ENCODE measurements at places on chromosomes 1 and 21.

DNA sequence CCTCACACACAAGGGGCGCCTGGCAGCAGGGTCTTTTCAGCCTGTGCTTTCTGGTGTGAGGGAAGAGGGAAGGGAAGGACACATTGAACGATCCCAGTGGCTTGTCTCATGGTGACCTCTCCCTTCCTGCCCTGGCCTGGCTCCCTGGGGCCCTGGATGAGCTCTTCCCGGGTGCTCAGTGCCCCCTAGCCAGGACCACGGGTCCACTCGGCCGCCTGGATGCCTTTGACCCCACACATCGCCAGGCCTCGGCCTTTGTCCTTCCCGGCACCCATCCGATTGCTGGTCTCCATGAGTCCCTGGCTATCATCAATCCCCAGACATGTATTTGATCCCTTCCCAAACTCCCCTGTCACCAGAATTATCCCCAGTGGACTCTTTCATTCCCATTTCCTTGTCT, 6.0 kb upstream of the TFF3 start:
- DNase-seq = no peak

DNA sequence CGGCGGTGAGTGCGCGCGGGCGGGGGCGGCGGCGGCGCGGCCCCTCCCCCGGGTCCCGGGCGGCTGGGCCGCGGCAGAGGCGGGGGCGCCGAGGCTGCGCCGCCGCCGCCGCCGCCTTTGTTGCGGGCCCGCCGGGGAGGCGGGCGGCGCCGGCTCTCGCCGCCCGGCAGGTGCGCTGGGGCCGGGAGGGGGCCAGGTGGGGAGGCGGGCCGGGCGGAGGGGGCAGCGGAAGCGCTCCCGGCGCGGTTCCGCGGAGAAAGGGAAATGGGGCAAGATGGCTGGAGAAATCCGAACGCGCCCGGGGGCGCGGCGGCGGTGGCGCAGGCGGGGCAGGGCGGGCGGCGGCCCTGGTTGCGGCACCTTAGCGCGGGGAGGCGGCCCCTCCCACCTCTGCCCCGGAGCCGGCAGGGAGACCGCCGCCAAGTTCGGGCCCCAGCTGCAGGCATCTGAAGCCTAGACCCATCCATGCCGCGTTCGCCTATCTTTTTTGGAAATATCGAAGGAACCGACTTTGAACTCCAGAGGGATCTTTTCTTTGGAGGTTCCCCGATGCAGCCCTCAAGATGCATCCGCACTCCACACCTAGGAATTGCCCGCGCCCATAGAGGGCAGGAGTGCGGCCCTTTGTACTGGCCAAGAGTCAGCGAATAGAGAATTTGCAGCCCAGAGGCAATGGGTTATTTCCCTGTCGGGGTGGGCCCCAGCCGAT, 479 bp downstream of the POGK start:
- peak; percentile 2 for DNase-seq

DNA sequence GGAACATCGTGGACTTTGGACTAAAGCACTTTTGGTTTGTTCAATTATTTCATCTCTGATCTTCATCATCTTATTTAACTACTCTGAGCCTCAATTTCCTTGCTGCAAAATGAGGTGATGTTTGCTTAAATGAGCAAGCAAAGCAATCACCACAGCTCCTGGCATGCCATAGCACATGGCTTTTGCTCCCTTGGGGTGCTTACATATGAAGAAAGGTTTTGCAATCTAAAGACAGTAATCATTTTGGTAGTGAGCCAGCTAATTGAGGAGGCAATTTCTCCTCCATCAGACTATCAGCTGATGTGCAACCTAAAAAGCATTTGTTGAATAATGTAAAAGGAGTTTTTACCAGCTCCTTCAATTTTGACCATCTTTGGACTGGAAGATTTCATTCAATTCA, 68.8 kb upstream of the KCNJ15 start:
- DNase-seq = no peak

DNA sequence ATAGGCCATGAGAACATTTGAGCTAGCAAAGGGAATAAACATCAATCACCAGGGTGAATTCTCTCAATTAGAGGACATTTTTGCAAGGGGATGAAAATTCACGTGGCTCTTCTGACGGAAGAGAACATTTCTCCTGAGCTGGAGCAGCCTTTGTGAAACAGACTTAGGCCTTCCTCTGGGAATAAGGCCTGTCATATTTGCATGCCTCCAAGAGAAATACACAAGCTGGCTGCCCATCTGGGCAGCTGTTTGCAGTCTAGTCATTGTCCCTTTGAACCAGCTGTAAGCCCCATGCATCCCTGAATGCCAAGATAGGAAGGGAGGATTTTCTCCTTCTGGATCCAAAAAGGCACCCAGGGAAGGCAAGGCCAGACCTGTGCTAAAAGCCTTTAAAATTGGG, 5.5 kb downstream of the LEMD1 start:
- DNase-seq = no peak

GRCh38 chr1:215425138-215425537, 142.0 kb upstream of the KCTD3 start:
- no peak for DNase-seq

DNA sequence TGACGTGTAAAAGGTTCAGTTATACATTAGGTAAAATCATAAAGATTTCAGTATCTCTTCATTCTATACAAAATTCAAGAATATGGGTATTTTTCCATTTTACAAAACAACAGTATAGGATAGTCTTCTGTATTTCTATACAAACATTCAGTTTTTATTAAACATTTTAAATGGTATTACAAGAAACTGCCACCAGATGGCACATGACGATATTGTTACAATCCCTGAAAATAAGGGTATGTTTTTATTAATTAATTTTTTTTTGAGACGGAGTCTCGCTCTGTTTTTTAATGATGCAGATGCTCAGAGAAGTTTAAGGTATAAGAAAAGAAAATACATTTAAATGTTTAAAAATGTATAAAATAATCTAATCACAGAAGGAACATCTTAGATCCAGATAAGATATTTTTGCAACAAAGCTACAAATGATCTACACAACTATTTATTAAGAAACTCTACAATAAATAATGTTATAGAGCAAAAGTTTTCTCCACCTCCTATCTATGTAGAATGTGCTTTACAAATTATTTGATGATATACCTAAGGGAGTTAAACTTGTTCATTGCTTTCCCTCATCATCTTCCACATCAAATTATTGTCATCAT, 23.5 kb upstream of the RSBN1 start:
- DNase-seq = peak; percentile 73

GRCh38 chr21:25687787-25688186, 46.9 kb downstream of the ATP5PF start:
- DNase-seq = no peak

- no peak for DNase-seq
Measured at GRCh38 chr1:49728377-49728776, 295.4 kb downstream of the AGBL4 start.

DNA sequence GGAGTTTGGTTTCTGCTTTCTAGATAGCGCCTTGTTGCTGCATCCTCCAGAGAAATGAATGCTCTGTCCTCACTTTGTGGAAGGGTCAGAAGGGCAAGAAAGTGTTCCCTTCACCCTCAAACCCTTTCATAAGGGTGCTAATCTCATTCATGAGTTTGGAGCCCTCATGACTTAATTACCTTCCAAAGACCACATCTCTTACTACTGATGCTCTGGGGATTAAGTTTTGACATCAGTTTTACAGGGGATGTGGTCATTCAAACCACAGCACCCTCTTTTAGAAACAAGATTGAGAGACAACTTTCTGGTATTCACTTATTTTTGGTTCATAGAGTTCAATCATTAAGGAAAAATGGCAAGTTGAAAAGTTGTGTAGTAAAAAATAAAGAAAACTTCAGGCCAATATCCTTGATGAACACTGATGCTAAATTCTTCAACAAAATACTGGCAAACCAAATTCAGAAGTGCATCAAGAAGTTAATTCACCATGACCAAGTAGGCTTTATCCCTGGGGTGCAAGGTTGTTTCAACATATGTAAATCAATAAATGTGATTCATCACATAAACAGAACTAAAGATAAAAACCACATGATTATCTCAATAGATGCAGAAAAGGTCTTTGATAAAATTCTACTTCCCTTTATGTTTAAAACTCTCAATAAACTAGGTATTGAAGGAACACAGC, 442.1 kb downstream of the PTBP2 start:
- no peak for DNase-seq

- no peak for DNase-seq
Measured at GRCh38 chr1:181178241-181178879, 89.9 kb downstream of the IER5 start.

DNA sequence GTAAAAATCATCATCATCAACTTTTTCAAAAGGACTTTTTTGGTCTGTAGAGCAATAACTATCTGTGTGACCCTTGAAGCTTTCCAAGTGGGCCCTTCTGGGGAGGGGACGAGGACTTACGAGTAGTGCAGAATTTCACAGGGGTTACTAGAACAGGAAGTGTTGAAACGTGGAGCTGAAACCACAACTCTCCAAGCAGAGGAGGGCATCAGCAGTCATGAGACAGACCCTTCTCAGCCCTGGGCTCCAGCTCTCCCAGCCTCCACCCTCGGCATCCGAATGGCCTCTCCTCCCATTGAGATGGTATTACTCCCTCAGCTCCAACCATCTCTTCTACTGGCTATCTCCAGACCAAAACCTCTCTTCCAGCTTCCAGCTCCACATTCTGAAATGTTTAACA, 3.6 kb downstream of the FAM89A start:
- DNase-seq = no peak

- no peak for DNase-seq
Measured at GRCh38 chr1:55305735-55306134, 90.6 kb upstream of the USP24 start.

DNA sequence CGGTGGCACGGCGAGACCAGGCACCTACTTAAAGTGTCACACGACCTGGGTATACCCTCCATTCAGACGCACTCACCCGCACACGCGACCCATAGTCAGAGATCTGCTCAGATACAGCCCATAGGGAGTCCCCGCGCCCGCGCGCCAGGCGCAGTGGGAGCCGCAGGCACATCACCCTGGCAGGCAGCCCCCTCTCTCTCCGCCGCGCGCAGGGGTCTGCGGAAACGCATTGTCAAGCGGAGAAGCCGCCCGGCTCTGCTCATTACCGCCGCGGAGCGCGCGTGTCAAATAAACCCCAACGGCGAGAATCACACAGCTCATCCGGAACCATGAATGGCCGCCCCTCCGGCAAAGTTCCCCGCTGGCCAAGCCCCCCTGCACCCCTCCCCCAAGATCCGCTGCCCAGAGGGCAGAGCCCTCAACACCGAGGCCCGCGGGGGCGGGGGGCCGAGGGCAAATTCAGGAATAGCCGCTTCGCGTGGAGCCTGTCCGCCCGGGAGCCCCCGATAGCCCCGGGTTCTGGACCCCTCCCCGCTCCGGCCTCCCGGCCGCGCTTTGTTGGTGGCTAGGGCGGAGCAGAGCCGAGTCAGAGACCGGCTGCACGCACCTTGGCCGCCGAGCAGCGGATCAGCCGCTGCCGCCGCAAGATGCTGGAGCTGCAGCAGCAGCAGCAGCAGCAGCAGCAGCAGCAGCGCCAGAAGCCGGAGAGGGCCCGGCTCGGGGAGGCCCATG, 522 bp downstream of the LRP8 start:
- DNase-seq = no peak

DNA sequence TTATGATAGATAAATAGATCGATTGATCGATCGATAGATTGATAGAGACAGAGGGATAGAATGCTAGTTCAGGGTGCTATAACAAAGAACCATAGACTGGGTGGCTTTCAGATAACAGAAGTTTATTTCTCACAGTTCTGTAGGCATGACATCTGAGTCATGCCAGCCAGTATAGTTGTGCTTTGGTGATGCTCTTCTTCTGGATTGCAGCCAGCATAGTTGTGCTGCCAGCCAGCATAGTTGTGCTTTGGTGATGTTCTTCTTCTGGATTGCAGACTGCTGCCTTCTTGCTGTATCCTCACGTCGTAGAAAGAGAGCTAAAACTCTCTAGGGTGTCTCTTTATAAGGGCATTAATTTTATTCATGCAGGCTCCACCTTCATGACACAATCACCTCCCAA, 860.8 kb downstream of the BRINP3 start:
- no peak for DNase-seq

Measured in SW 1271 (cell line).